ENCODE measurements at places on chromosomes 1 and 21.

GRCh38 chr21:41432562-41433460, 6.8 kb downstream of the MX1 start:
- DNase-seq: no peak

GRCh38 chr1:156203331-156203730, 9.4 kb downstream of the SLC25A44 start:
- no peak for DNase-seq

GRCh38 chr21:35896060-35896459, 164.3 kb downstream of the SETD4 start:
- no peak for DNase-seq

DNA sequence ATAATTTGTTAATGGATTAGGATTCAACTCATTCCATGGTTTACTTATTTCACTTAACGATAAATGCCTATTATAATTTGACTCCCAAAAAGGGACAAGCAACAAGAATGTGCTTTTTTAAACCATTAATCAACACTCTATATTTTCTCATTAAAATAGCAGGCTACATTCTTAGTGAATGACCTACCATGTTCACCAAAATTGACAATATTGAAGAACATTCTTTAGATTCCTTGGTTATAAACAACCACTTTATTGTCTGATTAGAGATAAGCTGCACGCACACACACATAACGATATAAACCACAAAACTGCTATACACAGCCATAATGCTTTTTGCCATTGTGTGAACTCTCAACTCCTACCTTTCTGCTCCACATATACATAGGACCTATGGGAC, 75.4 kb upstream of the LRRC7 start:
- DNase-seq: no peak

GRCh38 chr1:52072291-52072690, 16.2 kb downstream of the BTF3L4 start:
- DNase-seq: no peak

DNA sequence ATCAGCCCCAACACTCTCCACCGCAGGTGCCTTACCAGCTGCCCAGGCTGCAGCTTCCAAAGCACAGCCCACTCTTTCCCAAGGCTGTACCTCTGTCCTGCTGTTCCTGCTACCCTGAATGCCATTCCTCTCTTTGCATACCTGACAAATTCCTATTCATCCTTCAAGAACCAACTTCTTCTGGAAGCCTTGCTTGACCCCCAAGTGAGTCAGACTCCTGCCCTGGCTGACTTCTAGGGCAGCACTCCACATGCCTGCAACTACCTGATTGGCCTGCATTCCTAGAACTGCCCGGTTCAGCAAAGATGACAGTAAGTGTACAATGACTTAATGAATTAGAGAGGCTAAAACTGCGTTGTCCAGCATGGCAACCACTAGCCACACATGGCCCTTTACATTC, 20.8 kb upstream of the PDZK1IP1 start:
- no peak for DNase-seq

GRCh38 chr1:153509729-153510354, 25.9 kb downstream of the S100A6 start:
- peak; percentile 80 for DNase-seq

DNA sequence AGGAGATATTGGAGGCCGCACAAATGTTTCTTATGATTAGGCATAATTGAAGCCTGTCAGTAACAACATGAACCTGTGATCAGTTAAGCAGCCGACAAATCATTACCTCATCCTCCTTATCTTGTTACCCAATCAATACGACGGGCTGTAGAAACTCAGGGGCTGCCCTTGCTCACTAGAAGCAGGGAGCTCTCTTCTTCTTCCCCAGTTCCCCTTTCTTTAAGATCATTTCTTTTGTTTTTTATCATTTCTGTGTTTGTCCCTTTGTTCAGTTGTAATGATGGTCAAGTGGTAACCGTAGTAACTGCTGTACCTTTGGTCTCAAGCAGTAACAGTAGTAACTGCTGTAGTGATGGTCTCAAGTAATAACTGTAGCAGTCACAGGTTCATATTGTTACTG, 13.8 kb upstream of the FCGR2A start:
- DNase-seq: no peak

GRCh38 chr21:41228006-41228370, 60.0 kb downstream of the BACE2 start:
- no peak for DNase-seq

DNA sequence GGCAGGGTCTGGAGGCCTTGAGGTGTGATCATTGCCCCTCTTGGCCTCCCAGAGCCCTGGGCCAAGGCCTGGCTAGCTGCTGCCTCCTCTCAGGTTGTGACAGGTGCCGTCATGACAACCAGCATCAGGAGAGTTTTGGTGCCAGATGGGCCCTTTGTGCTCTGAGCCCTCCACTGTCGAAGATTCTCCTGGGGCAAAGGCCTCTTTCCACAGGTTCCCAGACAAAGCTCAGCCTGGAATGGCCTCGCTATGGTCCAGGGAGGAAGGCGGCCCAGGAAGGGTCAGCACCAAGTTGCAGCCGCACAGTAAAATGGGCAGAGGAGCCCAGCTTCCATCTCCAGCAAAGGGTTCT, 78.4 kb downstream of the ALPL start:
- no peak for DNase-seq
